ENCODE measurements at places on chromosomes 5 and 9. TPM values are rescaled to one million over a fixed set of nuclear protein-coding genes. Genes with fewer than 3 reads are reported as not detected.

The SPEF2 gene
- 8.5 TPM for total RNA-seq

GRCh38 chr5:61081741-61082140, 80.5 kb downstream of the SMIM15 start:
- no peak for DNase-seq
- no peaks in the 10 kb centered on the region for H3K27me3 ChIP-seq
- H3K4me3 ChIP-seq: no peak overlapping the region

DNA sequence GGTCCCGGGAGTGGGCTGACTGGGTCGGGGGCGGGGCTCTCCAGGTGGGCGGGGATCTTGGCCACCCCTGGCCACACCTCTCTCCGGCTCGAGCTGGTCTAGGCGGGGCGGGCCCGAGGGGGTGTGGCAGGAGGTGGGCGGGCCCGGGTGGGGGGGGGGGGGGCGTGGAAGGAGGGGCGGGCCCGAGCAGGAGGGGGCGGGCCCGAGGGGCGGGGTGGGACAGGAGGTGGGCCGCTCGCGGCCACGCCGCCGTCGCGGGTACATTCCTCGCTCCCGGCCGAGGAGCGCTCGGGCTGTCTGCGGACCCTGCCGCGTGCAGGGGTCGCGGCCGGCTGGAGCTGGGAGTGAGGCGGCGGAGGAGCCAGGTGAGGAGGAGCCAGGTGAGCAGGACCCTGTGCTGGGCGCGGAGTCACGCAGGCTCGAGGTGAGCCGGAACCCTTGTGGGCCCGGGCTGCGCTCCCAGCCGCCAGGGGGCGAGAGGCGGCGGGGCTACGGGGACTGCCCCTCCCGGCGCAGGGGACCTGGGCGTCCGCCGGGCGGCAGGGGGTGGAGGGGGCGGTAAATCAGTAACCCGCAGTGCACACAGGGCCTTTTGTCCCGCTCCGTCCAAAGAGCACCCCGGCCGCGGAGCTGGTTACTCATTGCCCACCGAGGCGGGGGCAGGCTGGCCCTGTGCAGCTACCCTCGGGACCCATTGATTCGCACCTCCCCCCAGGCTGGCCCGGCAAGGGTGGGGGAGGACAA, at the start of gene FGFR4:
TSS of gene FGFR4 (plus strand) at position 262 of the 744 bp plus-strand sequence. CDS start 2,688 bp downstream, outside the sequence.
- H3K27ac ChIP-seq: no peak within 1 kb of the TSS
- H3K27me3 ChIP-seq: peaks cover 5% of the 10 kb centered on the region
- H3K4me3 ChIP-seq: peak within 1 kb of the TSS; percentile 17
- peak; percentile 69 for DNase-seq
- H3K4me1 ChIP-seq: peaks cover 9% of the 10 kb centered on the region
- no peaks in the 10 kb centered on the region for H3K36me3 ChIP-seq

- H3K4me3 ChIP-seq: no peak overlapping the region
- no peak for DNase-seq
- no peaks in the 10 kb centered on the region for H3K36me3 ChIP-seq
- H3K27me3 ChIP-seq: no peaks in the 10 kb centered on the region
Observed at GRCh38 chr5:159021901-159022556, 77.7 kb downstream of the EBF1 start.

The RGMB gene
- total RNA-seq: 0.35 TPM
